ENCODE measurements at places on chromosomes 12 and 14.

DNA sequence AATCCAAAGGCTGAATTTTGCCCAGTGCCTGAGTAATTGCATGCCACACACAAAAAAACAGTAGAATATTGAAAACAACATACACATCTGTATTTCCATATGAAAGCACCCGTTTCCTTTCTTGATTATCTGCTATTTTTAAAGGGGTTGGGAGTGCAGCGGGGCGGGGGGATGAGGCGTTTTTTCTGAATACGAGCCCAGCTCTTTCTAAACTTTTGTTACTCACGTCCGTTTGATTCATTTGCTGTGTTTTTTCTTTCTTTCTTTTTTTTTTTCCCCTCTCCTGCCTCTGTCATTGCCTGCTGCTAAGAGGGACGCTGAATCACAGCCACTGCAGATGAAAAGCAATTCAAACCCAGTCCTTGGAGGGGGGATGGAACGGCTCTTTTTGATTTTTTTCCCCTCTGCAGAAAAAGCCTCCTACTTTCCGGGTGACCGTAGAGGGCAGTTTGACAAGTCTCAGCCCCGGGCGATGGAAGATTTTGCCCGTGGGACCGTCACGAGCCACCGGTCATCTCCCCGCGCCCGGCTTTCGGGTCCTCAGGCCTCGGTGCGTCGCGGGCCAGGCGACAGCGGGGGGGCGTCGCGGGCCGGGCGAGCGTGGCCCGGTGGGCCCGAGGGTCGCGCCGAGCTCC is 572 bp upstream of the RASSF8 start:
- DNase-seq: peak; percentile 32

DNA sequence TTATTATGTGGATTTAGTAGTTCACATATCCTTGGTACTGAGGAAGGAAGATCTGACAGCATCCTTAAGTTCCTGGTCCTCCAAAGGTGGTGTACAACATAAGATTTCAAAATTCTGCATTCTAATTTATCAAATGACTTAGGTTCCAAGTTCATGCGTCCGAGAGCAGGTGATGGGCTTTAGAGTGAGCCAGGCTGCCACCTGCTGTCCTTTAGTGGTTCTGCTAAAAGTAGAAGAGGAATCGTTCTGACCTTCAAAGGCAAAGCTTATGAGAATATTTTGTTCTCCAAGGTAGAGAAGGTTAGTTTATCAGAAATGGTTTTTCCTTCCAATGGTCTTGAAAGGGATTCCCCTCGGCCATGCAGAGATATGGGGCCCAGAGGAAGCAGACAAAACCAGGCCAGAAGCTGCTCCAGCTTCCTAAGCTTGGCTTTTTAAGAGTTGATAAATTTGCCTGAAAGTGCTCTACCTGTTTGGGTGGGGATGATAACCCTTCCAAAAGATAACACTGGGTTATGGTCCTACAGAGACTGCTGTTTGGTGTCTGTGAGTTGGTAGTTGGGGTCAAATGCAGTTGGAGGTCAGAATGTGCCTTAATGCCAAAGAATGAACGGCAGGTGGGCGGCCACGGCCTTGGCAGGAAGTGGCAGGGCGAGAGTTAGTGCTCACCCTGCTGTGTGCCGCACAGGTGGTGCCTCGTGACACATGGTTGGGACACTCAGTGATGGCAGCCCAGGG is 29.1 kb upstream of the LRTM2 start:
- DNase-seq: peak; percentile 84

- DNase-seq: no peak
Observed at GRCh38 chr14:105528586-105529318, 2.4 kb downstream of the TMEM121 start.

DNA sequence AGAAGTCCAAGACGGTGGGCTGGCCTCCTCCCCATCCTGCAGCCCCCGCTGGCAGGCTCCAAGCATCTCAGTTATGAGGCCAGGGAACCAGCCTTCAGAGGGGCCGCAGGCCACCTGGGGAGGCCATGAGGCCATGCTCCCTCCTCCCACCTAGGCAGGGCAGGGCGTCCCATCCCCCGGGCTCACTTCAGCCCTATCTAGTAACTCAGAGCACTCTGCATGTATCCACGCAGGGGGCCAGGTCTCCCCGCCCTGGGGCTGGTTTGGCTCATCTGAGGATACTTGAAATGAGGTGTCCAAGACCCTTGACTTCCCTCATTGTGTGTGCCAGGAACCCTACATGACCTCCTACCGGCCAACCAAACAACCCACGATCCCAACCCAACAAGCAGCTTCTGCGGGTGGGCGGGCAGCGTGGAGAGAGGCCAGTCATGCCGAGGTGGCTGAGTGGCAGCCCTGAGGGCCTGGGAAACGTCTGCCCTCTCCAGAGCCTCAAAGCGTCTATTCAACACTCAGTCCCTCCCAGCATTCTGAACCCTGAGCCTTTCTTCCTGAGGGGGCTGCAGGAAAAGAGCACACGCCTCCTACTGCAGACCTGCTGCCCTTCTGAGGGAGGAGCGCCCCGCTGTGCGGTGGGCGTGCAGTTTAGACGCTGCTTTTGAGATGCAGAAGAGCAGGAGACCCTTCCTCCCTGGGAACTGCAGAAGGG is 16.8 kb downstream of the ISCA2 start:
- no peak for DNase-seq

DNA sequence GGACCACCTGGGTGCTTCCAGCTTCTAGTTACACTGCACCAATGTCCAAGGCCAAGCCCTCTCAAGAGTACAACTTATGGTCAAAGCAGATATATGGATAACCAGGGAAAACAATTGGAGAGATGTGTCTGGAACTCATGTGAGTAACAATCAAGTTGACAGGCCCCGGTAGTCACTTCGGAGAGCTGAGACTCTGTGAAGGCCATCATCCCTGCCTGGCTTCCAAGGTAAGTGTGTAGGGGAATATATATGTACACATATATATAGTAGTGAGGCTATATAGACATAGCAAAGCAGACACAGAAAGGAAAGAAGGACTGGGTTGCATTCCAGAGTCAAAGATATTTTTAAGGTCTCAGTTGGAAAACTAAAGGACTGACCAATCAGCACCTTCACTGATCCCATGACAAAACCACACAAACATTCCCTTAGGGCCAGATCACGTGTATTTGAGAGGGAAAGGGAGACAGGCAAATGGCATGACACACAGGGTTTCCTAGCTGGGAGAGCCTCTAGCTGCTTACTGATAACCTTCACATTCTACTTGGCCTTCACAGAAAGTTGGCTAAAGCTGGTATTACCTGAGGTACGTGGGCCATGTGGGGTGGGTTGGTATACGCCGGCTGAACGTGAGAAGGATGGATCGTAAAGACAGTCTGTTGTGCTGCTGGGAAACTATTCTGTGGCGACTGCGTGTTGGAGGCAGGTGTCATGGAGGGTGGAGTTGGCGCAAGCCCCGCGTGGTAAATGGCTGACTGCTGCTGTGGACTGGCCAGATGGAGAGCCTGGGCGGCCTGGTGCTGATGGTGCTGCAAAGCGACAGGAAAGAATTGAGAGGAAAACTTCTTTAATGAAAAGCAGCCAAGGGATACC is 50.0 kb downstream of the SH2B3 start:
- no peak for DNase-seq

Data from tibial nerve (tissue), 4 donors.